ENCODE measurements at places on chromosomes 3 and 15.

GRCh38 chr3:47347217-47347801, 33.5 kb upstream of the PTPN23 start:
- DNase-seq = no peak

DNA sequence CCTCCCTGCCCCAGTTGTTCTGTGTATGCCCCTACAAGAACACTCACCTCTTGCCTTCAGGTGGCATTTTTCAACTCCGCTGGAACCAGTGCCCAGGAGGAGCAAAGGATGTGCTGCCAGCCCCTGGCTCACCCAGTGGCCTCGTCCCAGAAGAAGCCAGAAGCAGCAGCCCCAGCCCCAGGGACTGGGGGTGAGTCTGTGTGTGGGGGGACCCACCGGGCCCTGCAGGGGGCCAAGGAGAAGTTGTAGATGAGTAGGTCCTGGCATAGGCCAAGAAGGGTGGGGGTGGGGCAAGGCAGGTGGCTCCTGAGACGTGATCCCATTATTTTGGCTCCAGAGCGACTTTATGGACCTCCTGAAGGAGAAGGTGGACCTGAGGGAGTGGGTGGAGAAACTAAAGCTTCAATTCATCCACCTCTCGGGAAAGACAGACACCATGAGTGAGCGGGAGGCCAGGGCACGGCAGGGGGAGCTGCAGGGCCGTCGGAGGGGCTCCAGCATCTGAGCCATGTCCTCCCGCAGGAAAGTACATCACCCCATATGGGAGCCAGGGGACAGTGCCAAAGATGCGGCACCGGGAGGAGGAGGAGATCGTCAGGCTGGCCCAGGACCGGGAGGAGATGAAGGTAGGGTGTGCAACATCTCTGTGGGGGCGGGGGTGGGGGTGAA, 29.3 kb downstream of the NGRN start:
- DNase-seq = no peak

DNA sequence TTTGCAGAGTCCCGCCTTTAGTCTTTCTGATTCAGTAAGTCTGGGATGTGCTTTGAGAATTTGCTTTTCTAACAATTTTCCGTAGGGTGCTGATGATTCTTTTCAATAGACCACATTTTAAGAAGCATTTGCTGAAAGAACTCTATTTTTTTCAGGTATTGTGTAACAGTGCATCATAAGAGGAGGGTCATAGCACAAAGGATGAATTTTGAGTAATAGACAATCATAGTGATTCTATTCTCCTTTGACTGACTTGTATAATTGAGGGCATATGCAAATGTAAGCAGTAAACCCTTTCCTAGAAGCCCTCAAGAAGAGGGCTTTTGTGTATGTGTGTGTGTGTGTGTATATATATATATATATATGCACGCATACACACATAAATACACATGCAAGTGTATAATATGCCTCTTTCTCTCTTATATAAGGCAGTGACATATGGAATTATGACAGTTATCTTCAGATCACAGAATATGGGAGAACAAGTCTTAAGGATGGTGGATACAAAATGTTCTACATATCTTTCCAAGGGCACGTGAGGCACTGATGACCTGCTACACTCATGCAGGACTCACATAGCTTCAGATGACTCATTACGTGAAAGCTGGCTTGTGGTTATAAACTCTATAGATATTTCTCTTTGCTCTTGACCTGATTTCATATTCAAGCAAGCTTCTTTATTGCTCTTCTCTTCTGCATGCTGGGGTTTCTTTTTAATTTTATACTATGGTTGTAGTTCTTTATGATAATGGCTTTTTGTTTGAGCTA, 6.5 kb upstream of the PLSCR1 start:
- no peak for DNase-seq

GRCh38 chr15:83012636-83013035, 1.2 kb upstream of the C15orf40 start:
- DNase-seq = no peak

DNA sequence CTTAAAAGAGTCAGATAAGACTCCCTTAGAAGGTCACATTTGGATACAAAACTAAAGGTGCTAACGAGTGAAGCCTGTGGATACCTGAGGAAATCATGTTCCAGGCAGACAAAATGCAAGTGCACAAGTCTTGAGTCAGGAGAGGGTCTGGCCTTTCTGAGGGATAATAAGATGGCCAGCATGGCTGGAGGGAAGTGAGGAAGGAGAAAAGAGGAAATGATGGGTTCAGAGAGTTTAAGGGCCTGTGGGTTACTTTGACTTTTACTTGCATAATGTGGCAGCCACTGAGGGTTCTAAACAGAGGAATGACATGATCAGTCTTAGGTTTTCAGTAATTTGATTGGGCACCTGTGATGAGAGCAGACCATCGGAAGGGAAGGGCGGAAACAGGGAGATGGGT, 3.5 kb upstream of the ROPN1B start:
- no peak for DNase-seq

GRCh38 chr3:71987828-71988227, 202.9 kb upstream of the PROK2 start:
- no peak for DNase-seq
